ENCODE measurements at places on chromosomes 6 and 20. TPM values are rescaled to one million over a fixed set of nuclear protein-coding genes. Genes with fewer than 3 reads are reported as not detected.

SRSF3 gene
- total RNA-seq: 490 TPM

- no peak for DNase-seq
Observed at GRCh38 chr6:13362412-13362811, 34.1 kb upstream of the TBC1D7 start.

GRCh38 chr6:147769496-147770087 is 261.1 kb downstream of the SAMD5 start:
- no peak for DNase-seq

- DNase-seq: peak; percentile 27
Observed at GRCh38 chr6:84220809-84221409, 6.5 kb downstream of the CEP162 start.

- DNase-seq: no peak
Observed at GRCh38 chr6:38214159-38214558, 394.6 kb downstream of the ZFAND3 start.

GRCh38 chr6:57158658-57159057 is 13.5 kb upstream of the BAG2 start:
- peak; percentile 32 for DNase-seq

- no peak for DNase-seq
Observed at GRCh38 chr6:131778169-131778568, 29.7 kb upstream of the ENPP1 start.

DNA sequence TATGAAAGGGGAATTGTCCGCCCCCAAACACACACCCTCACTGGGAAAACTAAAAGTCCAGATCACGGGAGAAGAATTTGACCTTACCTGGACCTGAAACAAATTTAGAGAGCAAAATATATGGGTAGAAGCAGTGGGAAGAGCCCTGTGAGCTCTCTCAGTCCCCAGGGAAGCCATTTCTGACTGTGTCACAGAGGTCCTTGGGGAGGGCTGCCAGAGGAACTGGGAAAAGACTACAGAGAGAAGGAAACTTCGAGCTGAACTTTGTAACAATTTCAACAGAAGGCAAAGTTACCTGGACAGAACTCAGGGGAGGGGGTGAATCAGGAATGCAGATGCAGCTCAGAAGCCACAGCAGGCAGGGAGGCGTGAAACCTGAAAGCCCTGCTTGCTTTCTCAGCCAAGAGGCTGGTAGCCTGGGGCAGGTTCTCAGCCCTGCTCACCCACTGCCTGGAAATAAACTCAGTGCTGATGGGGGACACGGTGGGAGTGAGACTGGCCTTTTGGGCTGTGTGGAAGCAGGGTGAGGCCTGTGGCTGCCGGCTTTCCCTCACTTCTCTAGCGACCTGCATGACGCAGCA is 163.8 kb downstream of the TMEM200A start:
- peak; percentile 28 for DNase-seq

GRCh38 chr6:105790635-105791034 is 295.5 kb upstream of the PRDM1 start:
- no peak for DNase-seq

JPH2 gene
- total RNA-seq: 24.2 TPM

- DNase-seq: peak; percentile 61
Observed at GRCh38 chr20:48189181-48189580, 403.9 kb upstream of the SULF2 start.

DNA sequence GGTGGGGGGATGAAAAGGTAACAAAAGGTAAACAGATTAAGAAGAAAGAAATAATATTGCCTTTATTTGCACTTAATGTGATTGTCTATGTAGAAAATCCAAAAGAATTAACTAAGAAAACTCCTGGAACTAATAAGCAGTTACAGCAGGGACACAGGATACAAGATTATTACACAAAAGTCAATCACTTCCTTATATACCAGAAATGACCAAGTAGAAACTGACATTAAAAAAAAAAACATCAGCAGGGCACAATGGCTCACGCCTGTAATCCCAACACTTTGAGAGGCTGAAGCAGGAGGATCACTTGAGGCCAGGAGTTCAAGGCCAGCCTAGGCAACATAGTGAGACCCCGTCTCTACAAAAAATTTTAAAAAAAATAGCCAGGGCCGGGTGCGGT is 123.2 kb upstream of the RIPOR2 start:
- DNase-seq: no peak

DNA sequence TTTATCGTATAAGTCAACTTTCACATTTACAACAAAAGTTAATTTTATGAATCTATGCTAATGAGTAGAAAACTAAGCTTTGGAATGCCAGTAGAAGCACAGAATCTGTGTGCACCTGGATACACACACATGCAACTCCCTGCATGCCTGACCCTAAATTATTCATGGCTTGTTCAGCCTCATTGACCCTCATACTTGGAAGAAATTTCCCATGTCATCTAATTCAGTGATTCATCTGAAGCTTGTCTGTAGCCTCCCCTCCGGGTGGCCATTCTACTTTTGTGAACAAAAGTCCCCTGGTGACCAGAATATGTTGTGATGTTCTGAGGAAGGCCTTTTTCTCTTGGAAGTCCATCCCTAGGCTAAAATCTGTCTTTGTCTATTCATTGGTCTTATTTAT is 1078.4 kb downstream of the KIF16B start:
- DNase-seq: no peak

DNA sequence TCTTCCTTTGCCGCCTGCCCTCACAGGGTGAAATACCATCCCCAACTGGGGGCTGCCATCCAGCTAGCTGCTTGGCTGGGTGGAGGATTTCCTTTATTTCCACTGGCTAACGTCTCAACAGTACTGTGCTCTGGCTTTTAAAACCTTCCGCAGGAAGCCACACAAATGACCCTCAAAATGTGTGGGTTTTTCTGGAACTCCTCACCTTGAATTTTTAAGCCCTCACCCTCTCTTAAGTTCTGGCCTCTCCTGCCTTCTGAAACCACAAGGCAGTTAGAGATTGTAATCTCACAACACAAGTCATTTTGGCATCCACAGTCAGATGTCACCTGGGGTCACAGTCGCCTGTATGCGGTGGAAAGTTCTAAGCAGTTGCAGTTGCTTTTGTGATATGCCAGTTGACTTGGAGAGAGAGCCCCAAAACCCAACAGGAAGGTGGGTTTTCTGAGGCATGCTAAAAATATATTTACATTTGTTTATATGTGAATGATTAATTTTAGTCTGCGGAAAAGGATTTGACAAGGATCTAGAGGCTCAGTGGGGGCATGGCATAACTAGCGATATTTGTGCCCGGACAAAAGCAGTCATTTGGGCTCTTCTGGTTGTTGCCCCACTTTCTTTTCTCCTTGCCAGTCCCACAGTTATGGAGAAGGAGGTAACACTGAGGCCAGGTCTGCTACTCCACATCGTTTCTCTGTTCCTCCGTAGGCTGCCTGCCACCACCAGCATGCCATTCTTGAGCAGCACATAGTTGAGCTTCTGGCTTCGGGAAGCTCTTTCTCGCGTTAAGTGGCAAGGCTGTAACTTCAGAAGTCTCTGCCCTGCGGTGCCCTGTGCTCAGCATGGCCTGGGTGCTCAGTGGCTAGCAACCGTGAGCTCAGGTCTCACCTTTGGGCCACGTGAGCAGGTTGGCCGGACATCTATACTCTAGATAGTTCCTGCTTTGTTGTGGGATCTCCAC is 335.3 kb downstream of the CD83 start:
- no peak for DNase-seq

RUNX2 gene
- total RNA-seq: 18.9 TPM

B3GALT4 gene
- total RNA-seq: 2.0 TPM

Measured in RPMI7951 (cell line).